Activated CD4-positive, CD25-positive, alpha-beta regulatory T cell treated with anti-CD3 and anti-CD28 coated beads, Interleukin-2, amount 50 U/mL, for 16 hours (primary cell): ENCODE measurements at places on chromosomes 4 and X.

- no peak for DNase-seq
Measured at GRCh38 chrX:15977644-15978043, 123.0 kb upstream of the AP1S2 start.

GRCh38 chr4:139985401-139985800 is 168.6 kb downstream of the MAML3 start:
- no peak for DNase-seq

DNA sequence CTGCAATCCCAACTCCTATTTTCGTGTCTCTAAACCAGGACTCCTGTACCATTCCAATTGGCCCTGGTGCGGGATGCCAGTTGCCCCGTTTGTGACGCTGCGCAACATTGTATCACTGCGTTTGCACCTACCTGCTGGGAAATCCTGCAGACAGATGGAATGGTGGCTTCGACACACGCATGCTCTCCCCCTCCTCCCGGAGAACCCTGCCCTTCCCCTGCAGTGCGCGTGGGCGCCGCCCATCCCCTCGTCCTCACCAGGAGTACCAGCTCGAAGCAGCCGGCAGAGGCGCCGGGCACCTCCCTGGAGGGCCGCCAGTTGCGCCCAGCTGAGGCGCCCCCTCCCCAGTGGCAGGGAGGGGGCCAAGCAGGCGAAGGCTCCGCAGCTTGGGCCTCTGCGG is 1.4 kb downstream of the DGKK start:
- DNase-seq, result no peak

DNA sequence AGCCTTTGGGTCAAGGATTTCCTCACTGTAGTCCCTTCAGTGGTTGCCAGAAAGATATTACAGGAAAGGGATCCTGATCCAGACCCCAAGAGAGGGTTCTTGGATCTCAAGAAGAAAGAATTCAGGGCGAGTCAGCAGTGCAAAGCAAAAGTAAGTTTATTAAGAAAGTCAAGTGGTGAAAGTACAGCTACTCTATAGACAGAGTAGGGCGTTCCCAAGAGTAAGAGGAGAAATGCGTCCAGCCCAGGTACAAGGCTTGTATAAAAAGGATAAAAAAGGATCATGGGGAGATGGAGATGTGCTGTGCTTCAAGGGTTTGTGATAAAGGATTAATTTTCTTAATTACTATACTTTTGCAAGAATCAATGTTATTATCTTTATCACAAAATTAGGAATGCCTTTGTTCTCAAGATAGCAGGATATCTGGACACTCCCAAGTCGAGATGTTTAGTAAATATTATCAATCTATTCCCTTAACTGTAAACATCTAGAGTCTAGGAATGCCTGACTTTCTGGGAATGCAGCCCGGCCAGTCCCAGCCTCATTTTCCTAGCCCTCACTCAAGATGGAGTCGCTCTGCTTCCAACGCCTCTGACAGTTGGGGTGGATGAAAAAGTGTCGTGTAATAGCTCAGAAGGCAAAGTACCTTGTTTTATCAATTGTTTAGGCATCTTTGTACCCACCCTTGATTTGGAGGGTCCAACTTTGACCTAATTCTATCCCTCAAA is 360.7 kb downstream of the GPM6A start:
- DNase-seq, result no peak

DNA sequence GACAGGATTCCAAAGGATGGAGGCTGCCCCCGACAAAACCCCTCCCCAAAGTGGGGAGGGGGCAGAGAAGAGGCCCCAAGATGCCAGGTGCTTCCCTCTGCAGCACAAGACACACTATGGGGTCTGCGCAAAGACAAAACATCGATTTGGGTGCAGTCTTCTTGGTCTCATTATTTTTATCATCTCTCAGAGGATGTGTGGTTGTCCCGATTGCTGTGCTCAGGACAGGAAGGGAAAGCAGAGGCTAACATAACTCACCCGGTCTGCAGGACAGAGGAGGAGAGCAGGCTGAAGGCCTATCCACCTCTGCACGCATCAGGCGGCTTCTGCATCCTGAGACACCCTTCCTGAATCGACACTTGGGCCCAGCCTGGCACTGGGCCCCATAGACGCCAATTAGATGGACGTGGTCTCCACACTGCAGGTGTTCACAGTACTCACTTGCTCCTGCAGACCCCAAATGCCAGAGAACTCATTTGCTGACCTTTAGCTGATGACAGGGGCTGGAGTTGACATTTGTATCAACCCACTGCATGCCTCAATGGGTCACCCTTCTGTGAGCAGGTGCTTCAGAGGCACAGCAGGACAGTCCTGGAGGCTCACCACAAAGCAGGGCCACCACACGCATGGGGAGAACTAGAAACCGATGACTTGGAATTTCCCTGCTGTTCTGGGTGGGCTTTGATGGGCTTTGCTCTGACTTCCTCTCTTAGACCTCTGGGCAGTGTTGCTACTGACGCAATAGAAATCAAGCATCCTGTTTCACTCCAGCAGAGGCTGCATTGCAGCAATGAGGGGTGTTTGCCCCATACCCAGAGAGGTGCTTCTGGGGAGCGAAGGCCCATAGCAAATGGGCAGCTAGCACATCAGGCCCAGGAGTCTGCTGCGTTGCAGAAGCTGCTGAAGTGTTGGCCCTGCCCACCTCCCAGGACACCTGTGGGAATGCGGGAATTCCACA is 96.3 kb upstream of the ENPP6 start:
- no peak for DNase-seq

GRCh38 chrX:138128027-138128671 is 562.2 kb downstream of the ZIC3 start:
- no peak for DNase-seq

- DNase-seq, result no peak
Measured at GRCh38 chrX:43446752-43447151, 209.3 kb upstream of the MAOA start.
